Central memory CD4-positive, alpha-beta T cell (primary cell): ENCODE measurements at places on chromosomes 2 and 18.

DNA sequence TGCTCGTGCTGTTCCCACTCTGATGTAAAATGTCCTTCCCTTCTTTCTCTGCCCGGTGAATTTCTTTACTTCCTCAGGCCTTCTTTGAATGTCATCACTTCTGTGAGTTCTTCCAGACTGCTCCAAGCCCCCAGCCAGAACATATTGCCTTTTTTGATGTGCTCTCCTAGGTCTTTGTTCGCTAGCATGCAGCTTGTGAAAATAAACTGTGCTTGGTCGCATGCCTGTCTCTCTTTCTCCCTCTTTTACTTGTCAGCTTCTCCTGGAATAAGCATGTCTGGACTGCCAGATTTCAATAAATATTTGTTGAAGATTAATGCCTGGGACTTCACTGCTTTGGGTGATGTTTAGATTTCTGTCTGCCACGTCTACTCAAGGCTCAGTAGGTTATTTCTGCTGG lies 82.7 kb upstream of the ARHGAP28 start:
- DNase-seq, result no peak

DNA sequence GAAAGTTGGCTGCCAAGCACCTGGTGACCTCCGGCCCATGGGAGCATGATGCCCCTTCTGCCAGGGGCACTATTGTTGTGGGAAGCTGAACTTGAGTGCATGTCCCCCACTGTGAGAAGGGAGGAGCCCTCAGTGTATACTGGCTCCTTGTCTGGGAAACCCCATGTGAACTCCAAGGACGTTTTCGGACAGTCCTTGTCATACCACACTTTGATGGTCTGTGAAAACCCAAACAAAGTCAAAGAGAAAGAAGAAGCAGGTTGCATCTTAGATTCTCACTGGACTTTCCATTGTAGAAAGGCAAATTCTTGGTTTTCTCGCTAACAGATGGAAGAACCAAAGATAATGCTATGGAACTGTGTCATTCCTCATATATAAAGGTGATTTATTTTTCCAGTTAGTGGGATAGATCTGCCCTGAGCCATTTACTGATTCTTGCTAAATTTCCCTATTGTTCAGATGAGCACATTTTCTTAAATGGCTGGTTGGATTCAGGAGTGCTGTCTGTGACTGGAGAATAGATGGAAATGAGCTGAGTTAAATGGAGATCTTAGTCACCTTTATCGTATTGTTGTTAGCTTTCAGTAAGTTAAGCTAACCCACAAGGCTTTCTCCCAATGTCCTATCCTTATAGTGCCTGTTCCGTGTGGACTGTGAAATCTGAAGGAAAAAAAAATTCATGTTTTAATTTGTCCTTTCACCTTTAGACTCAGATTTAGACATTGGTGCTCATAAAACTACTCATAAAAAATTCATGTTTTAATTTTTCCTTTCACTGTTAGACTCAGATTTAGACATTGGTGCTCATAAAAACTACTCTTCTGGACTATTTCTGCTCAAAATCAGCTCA lies 166.6 kb downstream of the ACTR3 start:
- no peak for DNase-seq

- no peak for DNase-seq
These were observed 610.5 kb upstream of the FANCL start for GRCh38 chr2:58851598-58851997.

- DNase-seq, result no peak
These were observed 72.2 kb upstream of the CHRNA1 start for GRCh38 chr2:174836377-174836994.

GRCh38 chr2:223995569-223995968 lies 38.3 kb downstream of the MRPL44 start:
- no peak for DNase-seq

DNA sequence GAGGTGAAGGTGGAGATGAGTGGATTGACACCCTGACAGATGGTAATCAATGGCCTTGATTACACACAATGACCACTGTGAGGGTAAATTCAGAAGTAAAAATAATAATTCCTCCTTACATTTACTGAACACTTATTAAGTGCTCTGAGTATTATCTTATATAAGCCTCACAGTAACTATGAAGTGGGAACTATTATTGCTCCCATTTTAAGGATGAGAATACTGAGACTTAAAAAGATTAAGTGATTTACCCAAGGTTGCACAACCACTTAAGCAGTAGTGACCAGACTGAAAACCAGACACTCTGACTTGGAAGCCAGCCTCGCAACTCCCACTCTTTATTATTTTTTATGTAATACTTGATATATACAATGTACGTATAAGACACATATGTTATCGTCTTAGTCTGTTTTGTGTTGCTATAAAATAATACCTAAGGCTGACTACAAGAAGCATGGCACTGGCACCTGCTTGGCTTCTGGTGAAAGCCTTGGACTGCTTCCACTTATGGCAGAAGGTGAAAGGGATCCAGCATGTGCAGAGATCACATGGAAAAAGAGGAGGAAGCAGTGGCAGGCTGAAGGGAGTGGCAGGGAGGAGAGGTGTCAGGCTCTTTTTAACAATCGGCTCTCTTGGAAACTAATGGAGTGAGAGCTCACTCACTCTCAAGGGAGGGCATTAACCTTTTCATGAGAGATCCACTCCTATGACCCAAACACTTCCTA lies 41.5 kb upstream of the C1D start:
- DNase-seq, result no peak

GRCh38 chr2:8986327-8986976 lies 17.0 kb downstream of the MBOAT2 start:
- no peak for DNase-seq

GRCh38 chr18:35507192-35507591 lies 9.4 kb upstream of the INO80C start:
- DNase-seq, result no peak

DNA sequence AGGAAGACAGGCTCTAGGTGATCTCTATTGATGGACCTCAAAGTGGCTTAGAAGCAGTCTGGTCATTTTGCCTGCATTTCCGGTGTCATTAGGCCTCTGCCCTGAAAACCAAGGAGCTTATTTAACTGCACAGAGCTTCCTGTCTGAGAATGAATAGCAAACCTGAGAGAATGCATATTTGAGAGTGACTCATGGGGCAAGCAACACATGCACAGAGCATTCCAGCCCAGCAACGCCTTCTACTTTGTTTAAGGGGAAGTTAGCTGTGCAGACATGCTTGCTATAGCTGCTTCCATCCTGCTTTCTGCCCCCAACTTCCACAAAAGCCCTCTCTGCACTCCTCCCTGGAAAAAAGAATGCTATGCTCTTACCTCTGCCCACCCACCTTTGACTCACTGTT lies 232.8 kb downstream of the GRB14 start:
- DNase-seq, result no peak

GRCh38 chr18:27855486-27855885 lies 321.4 kb downstream of the CDH2 start:
- DNase-seq, result no peak

DNA sequence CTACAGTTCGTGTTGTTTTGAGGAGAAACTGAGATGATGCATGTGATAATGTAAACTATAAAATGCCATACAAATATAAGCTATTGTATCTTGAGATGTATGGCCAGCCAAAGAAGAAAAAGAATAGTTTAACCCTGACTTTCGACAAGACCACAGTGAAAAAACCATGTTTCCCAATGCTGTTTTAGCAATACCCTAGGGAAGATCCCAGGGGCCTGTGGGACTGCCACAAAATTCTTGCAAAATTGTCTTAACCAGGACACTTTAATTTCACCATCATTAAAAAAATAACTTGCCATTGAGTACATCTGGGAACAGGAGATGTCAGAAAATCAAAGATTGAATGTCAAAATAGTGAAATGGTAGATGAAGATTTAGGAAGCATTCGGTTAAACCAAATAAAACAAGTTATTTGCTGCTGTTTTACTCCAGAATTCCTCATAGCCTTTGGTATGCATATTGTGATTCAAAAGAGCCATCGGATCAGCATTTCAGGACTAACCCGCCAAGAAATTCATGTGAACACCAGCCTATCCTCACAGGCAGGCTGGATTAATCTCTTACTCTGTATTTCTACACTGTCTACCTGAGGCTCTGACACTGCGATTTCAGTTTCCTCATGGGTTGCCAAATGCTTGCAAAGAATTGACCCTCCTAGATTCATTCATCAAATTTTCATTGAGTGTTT lies 49.0 kb upstream of the SP3 start:
- no peak for DNase-seq

DNA sequence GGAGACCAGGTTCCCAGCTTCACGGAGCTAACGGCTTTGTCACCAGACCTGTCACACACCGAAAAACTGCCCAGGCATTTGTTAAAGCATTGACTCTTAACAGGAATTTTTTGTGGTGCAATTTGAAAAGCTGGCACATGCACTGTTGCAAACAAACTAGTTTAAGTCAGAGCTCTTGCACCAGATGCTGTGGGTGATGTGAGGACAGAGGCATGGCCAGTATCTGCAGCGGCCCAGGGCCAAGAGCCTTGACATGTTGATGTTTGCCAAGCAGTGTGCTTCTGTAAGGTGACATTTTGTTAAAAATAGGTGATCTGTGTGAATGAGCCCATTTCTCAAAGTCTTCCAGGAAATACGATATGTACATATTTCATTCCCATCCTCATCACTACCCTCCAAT lies 142.5 kb downstream of the MTCL1 start:
- no peak for DNase-seq

DNA sequence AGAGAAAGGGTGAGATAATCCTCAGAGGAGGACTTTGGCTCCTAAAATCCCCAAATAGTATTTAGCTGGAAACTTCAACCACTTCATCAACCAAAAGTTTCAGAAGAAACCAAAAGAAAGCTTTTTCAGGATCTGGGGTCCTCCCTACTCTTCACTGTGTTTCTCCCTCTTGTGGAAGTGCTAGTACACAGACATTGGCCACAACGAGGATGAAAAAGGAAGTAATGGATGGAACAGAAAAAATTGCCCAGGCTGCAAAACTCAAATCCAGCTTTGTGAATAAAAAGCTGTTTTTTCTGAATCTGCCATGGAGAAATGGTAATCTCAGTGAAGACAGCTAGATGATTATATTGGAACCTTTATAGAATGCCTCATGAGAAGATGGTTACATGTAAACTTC lies 4.0 kb downstream of the PID1 start:
- DNase-seq, result no peak

GRCh38 chr2:176562359-176563078 lies 293.3 kb downstream of the MTX2 start:
- no peak for DNase-seq

- DNase-seq, result no peak
These were observed 231.7 kb upstream of the CCDC150 start for GRCh38 chr2:196407675-196408264.

- no peak for DNase-seq
These were observed 54.0 kb upstream of the SPP2 start for GRCh38 chr2:233996461-233996860.

DNA sequence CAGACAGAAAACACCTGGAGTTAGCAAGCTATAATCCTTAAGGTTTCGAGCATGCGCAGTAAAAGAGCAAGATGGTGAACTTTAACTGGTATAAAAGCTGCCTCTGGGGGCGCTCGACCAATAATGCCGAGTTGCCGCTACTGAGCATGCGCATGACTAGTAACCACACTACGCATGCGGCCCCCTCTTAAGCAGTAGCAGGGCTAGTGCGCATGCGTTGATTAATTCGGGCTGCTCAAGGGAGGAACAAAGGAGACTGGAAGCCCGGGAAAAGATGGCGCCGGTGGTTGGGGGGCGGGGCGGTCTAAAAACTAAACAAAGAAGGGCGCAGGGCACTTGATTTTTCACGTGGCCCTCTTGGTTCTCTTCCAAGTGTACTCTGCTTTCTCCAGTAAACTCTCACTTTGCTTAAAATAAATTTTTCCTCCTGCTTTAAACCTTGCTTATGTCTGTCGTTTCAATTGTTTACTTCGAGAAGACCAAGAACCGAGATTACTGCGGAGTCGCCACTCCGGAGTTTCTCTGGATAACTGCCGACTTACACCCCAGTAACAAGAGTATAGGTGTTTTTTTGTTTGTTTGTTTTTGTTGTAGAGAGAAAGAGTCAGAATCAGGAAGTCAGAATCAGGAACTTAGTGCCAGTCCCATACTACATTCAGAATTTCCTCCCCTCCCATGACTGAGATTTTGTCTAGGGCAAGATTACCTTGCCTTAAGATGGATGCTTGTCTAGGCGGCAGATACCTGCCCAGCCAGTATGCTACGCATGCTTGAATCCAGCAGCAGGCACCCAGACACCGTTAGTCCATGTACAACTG lies 5.8 kb downstream of the XRCC5 start:
- DNase-seq, result peak; percentile 97

- no peak for DNase-seq
These were observed 91.8 kb downstream of the DGKD start for GRCh38 chr2:233446121-233446520.

DNA sequence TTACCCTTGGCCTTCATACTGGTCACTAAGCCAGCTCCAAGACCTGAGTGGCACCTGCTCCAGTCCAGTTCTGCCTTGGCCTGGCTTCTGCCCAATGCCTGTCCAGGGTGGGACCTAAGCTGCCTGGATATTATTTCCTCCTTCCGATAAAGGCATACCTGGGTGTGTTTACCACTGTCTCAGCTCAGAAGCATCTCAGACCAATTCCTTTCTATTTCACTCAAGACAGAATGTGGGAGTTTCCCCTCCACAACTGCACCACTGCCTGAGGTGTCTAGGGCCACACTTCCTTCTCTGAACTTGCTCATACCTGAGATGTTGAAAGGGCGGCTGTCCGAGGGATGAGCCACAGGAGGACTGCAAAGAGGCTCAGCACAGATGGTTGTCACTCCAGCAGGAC lies 18.4 kb upstream of the CAB39 start:
- DNase-seq, result no peak

DNA sequence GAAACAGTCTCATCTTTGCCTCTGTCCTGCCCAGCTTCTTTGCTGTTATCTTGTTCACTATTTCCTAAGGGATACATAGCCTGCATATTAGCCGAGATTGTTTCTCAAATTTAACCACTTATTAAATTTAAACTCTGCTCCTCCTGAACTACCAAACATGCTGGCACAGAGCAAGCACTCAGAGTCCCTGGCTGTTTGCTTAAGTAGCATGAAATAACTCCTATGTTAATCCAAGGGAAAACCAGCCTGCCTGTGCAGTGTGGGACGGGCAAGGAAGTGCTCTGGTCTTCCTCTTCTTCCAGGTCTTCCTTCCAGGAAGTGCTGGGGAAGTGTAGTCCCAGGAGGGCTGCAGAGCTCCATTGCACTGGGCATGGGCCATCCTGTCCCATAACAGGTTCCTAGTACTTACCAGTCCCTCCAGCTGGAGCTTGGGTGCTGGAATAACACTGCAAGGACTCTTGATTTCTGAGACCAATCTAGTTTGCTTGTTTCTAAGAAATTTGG lies 95.9 kb upstream of the IL1R2 start:
- no peak for DNase-seq

DNA sequence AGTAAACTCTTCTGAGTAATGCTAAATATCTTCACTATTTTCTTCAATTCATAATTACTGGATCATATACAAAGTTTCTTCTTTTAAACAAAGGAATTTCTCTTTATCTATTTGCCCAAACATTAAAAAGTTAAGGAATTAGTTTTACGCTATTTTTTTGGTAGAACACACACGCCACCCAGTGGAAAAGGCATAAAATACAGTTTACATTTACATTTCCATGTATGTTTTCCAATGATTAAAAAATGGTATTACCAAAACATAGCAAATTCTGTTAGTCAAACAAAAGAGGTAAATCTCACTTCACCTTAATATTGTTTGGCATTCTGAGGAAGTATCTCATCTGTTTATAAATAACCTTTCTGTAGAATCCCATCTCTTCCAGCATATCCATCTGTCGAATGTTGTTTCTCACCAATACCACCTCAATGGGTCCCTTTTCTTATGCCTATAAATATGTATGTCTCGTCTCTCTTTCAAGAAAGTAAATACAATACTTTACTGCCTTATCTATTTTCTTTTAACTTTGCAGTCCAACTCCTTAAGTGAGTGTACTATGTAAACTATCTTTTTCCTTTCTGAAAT lies 7.2 kb downstream of the BOLL start:
- DNase-seq, result peak; percentile 17
